Mesenteric fat pad (tissue), 1 donor: ENCODE measurements at places on chromosomes 12 and 14. TPM values are rescaled to one million over a fixed set of nuclear protein-coding genes. Genes with fewer than 3 reads are reported as not detected.

BEST3 gene
- not detected for total RNA-seq

- no peak for DNase-seq
Observed at GRCh38 chr12:13099066-13099843, 4.2 kb downstream of the GSG1 start.

DNA sequence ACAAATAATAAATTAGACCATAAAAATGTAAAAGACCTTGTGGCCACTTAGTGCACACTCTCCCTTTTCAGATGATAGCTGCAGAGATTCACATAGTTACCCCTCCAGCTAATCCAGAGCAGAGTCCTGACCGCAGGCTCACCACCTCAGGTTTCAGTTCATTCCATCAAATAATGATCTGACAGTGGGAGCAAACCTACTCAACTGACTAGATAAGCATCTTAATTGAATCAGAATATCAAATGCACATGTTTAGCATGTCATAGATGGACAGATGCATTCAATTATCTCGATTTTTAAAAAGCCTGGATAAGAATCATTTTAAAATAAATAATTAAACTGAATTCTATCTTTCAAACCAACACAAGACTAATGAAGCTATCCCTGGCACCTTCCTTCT is 242.3 kb upstream of the PDZRN4 start:
- DNase-seq, result no peak

DNA sequence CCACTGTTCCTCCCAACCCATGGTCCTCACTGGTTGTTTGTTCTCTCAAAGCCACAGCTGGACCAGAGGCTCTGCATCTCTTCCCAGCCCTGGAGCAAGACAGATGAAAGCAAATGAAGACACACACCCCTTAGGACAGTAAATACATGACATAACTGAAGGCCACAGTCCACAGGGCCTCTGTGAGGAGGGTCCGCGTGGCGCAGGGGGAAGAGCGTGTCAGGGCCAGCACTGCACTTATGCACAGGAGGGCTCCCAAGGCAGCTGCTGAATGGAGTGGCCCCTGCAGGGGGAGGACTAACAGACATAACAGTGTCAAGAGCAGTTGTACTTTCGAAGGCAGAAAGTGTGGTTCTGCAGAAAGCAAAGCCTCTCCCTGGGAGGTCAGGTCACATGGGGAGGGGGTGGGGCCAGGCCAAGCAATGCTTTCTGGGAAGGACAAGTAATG is 79.9 kb downstream of the CHGA start:
- no peak for DNase-seq

ASPG gene
- 1.1 TPM for total RNA-seq

CHGA gene
- total RNA-seq, result 0.22 TPM

DNA sequence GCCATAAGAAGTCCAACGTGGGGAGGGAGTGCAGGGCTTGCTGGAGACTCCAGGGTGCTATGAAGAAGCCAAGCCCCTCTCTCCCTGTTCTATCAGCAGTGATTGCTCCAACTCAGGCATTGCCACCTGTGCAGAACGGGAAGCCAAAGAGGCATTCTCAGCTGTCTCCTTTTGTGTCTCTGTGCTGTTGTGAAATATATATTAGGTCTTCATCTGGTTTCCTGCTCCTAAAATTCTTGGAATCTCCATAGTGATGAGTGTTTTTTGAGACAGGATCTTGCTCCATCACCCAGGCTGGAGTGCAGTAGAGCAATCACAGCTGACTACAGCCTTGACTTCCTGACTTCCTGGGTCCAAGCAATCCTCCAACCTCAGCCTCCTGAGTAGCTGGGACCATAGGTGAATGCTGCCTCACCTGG is 51.2 kb upstream of the AEBP2 start:
- DNase-seq, result no peak

- DNase-seq, result no peak
Observed at GRCh38 chr12:49827051-49827400, 1.2 kb downstream of the NCKAP5L start.

DNA sequence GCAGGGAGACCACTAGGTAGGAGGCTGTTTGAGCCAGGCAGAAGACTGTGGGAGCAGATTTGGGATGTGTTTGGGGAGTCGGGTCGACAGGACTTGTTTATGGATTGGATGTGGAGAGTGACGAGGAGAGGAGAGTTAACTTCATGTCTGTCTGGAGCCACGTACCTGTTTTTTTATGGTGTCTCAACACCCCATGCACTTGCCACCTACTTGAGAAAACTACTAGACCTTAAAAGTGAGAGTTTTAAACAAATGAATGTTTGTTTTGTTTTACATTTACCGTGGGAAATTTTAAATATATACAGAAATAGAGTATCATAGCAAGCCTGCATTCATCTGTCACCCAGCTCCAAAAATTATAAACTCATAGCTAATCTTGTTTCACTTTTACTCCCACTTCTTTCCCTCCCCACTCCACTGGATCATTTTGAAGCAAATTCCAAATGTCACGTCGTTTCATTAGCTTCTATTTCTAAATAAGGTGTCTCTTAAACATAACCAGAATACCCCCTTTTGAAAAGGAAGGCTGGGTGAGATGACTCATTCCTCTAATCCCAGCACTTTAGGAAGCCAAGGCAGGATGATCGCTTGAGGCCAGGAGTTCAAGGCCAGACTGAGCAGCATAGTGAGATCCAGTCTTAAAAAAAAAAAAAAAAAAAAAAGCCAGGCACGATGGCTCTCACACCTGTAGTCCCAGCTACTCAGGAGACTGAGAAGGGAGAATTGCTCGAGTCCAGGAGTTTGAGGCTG is 136.2 kb downstream of the ANO6 start:
- no peak for DNase-seq

- DNase-seq, result peak; percentile 11
Observed at GRCh38 chr12:50117057-50117622, 5.1 kb downstream of the COX14 start.

DNA sequence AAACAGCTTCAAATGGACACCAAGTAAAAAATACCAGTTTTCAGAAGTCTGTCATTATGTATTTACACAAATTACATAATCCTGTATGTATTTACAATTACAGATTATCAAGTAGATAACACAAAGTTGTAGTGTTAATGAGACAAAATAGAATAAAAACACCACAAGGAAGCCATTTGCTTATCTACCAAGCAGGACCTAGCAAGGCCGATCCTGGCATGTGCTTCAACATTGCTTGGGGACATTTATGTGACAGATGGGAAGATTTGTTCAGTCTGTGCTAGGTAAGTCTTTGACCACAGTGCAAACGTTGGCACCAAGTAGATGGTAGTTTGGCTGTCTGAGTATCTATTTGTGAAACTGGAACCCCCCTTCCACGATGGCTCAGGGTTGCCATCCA is 35.8 kb downstream of the BCAT1 start:
- DNase-seq, result no peak

DNA sequence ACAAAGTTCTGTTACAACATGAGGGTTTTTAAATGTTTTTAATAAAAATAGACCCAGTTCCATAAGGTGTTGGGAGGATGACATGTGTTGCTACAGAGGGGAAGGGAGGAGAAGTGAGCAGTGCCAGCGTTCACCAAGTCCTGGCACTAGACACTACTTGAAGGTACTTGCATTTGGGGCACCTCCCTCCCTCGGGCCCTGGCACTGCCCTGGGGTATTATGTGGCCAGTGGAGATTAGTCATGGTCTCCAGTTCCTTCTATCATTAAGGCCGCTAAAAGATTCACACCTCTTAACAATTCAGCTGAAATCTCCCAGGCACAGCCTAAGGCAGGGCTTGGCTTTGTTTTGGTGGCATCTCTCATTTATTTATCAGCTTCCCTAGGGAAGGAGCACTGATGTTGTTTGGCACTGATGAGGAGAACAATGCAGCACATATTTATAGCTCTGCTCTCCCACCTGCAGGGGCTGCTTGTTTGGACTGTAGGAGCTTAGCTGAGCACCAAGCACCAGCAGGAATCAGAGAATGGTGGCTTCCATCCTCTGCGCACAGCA is 155.5 kb upstream of the NTF3 start:
- DNase-seq, result no peak

GRCh38 chr12:8953773-8954402 is 4.4 kb upstream of the M6PR start:
- no peak for DNase-seq

- DNase-seq, result no peak
Observed at GRCh38 chr14:22118899-22119477, 445.4 kb upstream of the OR4E1 start.

DNA sequence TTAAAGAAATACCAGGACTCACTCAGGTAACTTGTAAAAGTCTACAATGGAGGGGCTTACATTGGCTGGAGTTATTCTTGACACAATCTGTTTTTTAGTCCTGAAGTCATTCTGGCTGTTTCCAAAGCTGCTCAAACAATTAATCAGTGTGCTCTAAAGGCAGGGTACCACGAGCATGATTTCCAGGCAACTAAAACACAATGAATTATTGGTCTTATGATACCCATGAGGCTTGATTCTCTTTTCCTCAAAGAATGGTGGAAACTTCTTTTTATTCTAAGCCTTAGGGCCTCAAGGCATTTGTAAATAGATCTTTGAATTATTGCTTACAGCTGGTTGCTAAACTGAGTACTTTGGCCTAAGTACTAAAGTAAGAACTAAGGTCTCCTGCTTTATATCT is 199.8 kb upstream of the PDZRN4 start:
- DNase-seq, result no peak

GRCh38 chr12:7190268-7191055 is 976 bp downstream of the PEX5 start:
- DNase-seq, result no peak

- DNase-seq, result no peak
Observed at GRCh38 chr14:36659010-36659821, 2.4 kb upstream of the PAX9 start.

DNA sequence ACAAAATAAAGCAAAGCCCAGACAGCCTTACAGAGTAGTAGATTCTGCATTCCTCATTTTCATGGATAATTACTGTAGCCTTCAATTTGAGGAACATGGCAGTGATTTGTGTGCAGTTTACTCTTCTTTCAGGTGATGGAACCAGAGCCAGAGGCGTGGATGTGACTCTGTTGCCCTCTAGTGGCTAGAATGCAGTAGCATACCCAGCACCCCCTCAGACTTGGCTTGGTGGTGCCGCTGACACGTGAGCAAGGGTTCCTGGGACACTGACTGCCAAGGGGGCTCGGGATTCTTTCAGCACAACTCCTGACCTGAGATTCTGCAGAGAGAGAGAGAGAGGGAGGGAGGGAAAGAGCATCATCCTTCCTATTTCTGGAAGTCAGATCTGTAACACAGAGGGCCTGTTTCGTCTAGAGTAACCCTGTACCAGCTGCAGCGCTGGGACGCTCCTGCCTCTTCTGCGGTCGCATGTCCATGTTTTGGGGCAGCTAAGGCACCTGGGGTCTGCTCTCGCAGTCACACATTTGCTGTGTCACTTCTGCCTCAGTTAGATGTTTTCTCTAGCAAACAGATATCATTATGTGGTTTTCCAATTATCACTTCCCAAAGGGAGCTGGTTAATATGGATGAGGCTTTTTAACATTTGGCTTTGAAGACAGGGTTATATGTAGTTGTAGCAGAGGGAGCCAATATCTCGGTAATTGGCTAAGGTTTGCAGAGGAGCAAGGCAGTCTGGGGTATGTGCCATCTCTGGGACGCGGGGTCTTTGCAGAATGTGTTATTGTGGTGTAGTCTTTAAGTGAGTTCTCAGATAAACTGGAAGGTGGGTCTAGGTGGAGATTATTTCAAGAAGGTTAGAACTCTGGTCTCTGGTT is 428.1 kb downstream of the NRXN3 start:
- DNase-seq, result no peak

- no peak for DNase-seq
Observed at GRCh38 chr12:82835217-82835616, 148.5 kb downstream of the TMTC2 start.

GRCh38 chr12:50650285-50650684 is 113.6 kb upstream of the ATF1 start:
- no peak for DNase-seq

MLXIP gene
- 68.4 TPM for total RNA-seq

DNA sequence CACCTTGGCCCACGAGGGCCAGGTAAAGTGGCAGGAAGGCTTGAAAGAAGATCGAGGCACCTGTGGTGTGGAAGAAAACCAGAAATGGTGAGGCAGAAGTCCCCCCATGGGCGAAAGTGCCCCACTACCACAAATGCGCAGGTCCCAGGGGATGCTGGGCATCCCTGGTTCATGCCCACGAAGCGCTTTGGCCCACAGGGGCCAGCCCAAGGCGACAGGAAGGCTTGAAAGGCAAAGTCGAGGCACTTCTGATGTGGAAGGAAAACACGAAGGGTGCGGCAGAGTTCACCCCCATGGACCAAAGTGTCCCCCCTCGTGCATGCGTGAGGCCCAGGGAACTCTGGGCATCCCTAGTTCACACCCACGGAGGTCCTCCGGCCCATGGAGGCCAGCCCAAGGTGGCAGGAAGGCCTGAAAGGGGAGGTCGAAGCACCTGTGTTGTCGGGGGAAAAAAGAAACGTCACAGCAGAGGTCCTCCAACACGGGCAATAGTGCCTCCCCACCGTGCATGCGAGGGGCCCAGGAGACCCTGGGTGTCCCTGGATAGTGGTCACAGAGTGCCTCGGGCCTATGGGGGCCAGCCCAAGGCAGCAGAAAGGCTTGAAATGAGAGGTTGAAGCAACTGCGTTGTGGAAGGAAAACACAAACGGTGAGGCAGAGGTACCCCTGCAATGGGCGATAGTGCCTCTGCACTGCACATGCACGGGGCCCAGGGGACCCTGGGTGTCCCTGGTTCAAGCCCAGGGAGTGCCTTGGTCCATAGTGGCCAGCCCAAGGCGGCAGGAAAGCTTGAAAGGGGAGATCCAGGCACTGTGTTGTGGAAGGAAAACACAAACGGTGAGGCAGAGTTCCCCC is 373.9 kb downstream of the ALG10 start:
- peak; percentile 85 for DNase-seq

GRCh38 chr12:62472472-62472871 is 5.8 kb downstream of the MON2 start:
- no peak for DNase-seq

WNT1 gene
- not detected for total RNA-seq

DNA sequence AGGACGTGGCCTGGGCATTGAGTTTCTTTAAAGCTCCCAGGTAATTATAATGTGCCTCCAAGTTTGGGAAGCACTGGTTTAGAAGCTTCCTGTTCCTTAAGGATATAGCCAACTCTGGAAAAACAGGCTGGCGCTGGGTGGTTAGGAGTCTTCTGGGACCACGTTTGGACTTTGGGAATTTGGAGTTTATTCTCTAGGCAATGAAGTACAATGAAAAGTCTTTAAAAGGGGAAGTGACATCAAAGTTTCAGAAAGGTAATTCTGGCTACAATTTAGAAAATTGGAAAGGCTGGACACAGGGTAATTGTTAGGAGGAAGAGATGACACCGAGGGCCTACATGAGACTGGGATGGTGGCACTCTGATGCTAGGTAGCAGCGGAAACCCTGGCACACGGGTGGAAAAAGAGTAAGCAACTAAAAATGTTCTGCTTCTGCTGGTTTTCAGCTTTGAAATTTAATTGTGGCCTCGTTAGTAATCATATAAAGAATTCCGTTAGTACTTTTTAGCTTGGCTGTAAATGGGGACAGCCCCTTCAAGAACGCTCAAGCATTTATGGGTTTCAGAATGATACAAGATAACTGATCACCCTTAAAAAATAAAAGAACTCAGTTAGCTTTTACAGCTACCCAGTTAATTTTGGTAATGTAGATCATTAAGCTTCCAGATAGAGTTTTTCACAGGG is 12.7 kb upstream of the DCP1B start:
- DNase-seq, result no peak

SLC7A7 gene
- 25.5 TPM for total RNA-seq

- DNase-seq, result no peak
Observed at GRCh38 chr14:92728759-92729364, 19.6 kb downstream of the LGMN start.

- peak; percentile 59 for DNase-seq
Observed at GRCh38 chr12:1922985-1923384, 4.5 kb upstream of the CACNA2D4 start.

RNU4-1 gene
- 976 TPM for total RNA-seq
